ENCODE measurements at places on chromosomes 7 and 10.

DNA sequence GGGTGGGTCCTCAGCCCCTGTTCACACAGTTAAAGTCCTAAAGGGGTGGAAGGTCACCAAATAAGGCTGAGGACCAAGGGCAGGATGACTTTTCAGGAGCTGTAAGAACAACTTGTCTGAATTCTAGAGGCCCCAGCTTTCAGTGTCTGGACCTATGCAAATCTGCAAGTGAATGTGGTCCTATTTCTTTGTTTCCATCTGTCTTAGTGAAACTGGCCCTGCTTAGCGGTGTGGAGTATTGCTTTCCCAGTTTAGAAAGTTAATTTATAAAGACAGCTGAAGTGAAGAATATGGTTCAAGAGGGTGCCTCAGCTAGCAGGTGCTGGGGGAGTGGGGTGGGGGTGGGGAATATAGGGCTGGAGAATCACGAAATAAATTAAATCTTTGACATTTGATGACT lies 40.1 kb downstream of the HHEX start:
- DNase-seq = no peak

DNA sequence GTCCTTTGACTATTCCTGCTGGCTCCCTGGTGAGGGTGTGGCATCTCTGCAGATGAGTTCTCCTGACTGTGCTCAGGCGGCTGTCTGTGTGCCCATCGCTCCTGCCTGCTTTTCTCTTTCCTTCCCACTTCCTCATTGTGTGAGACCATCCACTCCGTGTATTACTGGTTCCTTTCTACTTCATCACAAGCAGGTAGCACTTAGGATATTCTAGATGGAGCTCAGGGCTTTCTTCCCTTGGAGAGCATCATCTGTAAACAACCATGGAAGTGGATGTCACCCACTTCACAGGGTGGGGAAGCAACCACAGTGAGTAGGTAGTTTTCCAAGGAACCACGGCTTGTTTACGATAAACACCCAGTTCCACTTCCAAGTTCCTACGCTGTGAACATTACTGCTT lies 15.7 kb downstream of the DNAJB6 start:
- no peak for DNase-seq

GRCh38 chr10:133268532-133268931 lies 8.1 kb downstream of the ADAM8 start:
- DNase-seq = no peak

DNA sequence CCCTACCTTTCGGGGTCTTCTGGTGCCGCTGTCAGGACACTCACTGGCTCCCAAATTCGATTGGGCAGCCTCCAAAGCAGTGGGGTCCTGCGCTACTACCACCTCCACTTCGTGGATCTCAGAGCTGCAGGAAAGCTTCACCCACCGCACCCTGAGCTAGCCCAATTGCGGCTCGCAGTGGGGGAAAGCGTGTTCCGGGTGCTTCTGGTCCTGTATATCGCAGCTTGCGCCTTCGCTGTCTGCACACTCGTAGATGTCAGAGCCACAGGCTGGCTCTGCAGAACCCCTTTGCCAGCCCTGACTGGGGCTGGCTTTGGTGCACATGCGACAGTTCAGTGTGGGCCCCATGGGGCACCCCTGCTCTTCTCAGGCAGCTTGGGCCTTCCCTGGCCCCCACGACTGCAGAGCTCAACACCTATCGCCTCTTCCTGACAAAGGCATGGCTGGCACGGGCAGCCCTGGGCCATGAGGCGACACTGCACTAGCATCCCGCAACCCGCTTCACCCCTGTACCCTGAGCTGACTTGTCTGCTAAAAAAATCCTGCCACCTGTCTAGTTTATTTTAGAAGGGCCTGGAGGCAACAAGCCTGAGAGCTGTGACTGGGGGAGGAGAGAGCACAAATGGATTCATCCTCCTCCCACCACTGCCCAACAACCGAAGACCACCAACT lies 78.7 kb upstream of the ABI1 start:
- no peak for DNase-seq

DNA sequence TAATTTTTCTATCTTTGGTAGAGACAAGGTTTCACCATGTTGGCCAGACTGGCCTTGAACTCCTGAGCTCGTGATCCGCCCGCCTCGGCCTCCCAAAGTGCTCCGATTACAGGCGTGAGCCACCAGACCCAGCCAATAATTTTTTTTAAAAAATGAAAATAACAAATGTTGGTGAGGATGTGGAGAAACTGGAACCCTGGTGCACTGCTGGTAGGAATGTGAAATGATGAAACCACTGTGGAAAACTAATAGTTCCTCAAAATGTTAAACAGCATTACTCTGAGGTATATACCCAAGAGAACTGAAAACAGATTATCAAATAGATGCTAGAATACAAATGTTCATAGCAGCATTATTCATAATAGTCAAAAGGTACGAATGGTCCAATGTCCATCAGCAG lies 23.0 kb upstream of the YWHAG start:
- DNase-seq = no peak

GRCh38 chr10:33136271-33136670 lies 178.2 kb upstream of the ITGB1 start:
- DNase-seq = peak; percentile 53

- peak; percentile 9 for DNase-seq
Observed at GRCh38 chr7:101390901-101391301, 28.2 kb downstream of the COL26A1 start.

DNA sequence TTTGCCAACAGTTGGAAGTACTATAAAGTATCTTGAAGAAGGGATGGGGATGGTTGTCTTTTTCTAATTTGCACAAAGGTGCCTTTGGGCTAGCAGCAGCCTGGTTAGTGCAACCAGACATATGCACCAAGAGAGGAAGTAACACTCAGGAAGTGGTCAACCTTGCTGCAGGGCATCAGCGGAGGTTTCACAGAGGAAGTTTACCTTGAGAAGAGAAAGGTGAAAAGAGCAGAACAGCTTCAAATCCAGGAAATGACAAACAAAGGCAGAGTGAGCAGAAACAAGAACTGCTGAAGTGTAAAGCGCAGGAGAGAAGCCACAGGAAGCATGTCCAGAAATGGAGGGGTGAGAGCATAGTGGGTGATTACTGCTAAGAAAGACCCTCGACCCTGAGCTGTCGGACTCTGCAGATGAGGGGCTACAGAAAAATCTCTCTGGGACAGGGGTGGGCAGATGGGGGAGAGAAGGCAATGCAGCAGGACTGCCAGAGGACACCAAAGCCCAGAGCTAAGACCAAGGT lies 66.9 kb downstream of the STK17A start:
- peak; percentile 57 for DNase-seq

DNA sequence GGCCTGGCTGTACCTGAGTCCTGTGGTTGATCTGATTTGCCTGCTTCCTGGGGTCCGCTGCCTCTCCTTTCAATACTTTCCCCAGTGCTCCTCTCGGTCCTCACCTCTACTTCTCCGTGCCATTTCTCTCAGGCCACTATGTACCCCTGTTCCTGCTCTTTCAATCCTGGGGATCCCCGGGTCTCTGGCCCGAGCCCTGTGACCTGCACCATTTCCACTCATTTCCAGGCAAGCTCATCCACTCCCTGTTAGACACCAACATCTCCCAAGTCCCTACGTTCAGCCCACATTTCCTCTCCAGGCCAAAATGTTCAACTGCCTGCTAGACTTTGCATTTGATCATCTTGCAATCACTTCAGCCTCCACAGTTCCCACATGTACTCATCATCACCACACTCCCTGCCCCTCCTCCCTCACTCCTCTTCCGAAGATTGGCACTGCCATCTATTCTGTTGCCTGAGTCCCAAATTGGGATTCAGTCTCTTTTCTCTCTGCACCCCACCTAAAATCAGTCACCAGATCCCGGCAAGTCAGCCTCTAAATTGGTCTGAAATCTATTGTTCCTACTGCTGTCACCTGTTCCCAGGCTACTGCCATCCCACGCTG lies 34.4 kb upstream of the ZMIZ1 start:
- DNase-seq = no peak

GRCh38 chr10:109973326-109973829 lies 34.4 kb upstream of the ADD3 start:
- no peak for DNase-seq

DNA sequence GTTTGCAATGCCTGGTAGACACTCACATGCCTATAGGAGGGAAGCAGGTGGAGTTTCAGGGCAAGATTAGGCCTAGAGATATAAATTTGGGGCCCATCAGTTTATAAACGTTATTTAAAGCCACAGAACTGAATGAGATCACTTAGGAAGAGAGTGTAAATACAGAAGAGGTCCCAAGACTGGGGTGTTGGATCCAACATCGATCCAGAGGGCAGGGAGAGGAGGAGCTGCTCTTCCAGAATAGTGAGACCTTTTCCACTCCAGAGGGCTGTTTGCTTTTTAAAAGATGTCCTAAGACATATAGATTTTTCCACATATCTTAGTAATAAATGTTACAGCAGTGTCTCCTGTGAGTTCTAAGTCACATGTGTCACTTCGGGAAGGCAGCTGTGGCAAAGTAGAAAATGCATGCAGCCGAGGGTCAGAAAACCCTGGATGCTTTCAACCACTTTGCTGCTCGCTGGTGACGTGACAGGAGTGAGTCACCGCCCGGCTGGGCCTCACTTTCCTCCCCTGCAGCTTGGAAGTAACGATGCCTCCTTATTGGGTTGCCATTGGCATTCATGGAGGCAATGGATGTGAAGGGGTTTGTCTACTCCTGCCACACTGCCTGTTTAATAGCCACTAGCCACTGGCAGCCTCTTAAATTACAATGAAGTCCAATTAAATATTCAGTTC lies 95.4 kb downstream of the TRIL start:
- no peak for DNase-seq

DNA sequence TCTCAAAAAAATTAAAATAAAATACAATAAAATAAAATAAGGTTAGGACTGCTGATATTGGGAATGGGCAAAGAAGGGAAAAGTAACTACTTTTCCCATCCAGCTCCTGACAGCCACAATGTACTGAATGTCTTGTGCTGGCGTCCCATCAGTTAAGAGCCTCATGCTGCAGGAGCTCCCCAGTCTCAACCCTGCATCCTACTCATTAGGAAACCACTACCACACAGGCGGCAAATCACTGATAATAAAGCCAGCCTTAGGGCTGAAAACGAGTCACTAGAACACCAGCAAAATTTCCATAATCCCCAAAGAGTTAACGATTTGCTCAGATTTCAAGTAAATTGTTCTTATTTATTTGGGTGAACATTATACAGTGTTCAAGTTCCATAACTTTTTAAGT lies 4.3 kb downstream of the YWHAG start:
- no peak for DNase-seq

DNA sequence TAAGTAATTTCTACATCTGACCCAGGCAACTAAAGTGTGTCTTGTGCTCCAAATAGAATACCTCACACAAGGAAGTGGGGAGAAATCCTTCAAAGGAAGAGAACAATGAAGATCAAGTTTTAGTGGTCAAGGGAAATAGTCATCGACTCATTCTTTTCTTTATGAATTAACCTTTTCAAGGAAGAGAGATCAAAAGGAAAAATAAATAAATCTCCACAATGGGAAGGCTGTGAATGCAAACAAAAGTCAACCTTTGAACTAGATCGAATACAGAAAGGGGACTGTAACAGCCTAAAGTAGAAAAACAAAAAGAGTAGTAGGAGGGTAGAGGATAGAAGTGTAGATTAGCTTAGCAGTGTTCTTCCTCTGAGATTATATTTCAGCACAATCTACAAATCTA lies 274.6 kb upstream of the COBL start:
- no peak for DNase-seq

GRCh38 chr10:130958003-130958402 lies 353.5 kb downstream of the TCERG1L start:
- no peak for DNase-seq

DNA sequence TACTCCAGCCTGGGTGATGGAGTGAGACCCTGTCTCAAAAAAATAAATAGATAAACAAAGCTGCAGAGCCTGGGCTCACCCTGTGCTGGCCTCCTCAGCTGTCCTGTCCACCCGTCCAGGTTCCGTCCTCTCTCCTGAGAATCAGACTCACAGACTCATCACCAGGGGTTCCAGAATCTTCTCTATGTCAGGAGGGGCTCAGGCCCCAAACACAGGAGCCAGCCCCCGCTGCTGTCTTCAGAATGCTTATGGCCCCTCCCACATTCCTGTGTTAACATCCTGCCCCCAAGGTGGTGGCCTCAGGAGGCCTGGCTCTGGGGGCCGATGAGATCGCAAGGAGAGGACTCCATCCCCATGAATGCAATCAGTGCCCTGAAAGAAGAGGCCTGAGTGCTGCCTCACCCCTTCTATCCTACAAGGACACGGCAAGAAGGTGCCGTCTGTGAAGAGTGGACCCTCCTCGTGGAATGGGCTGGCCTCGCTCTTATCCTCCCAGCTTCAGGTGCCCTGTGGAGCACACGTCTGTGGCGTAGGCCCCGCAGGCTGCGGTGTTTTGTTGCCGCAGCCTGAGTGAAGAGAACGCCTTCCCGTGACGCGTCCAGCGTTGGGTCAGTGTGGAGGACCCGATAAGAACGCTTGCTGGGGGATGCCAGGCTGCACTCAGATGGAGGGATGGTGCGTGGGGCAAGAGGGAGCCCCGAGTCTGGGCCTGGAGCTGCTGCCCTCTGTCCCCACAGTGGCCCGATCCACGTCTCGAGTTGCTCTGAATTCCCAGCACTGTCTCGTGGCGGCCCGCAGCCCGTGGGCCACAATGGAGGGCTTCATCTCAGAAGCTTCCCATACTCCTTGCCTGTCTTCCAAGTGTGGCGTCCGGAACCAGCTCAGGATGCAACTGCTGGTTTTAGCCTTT lies 77.1 kb downstream of the INPP5A start:
- DNase-seq = no peak

DNA sequence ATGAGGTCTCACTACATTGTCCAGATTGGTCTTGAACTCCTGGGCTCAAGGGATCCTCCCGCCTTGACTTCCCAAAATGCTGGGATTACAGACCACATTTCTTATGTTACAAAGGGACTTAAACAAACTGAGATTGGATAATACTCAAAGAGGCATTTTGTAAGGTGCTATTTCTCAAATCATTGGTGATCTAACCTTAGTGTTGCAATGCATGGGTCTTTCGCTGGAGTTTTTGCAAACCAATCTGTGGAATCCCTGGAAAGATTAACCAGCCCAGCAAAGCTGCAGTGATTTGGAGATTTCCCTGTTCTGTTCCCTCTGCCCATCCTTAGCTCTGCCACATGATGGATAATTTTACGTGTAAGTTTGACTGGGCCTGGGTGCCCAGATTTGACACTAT lies 20.4 kb upstream of the ECHDC3 start:
- no peak for DNase-seq

- no peak for DNase-seq
Observed at GRCh38 chr7:74452748-74453321, 871 bp upstream of the GTF2IRD1 start.

GRCh38 chr7:95330204-95330960 lies 6.0 kb upstream of the PON1 start:
- no peak for DNase-seq

DNA sequence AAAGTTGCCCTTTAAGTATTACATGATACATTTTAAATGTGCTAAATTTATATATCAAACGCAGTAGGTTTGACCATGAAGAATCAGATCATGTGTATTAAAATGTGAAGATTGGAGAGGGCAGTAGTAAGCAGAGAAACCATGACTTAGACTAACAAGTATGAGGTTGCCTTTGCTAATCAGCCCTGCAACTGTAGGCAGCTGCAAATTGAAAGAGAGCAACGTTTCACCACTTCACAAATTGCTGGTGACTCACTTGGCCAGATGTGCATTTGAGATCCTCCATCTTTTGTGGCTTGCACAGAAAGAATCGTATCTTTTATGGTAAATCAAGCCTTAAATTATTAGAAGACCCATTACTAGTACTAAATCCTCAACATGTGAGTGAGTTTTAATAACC lies 10.1 kb upstream of the SEMA3A start:
- DNase-seq = no peak

GRCh38 chr7:44072364-44073231 lies 7.2 kb upstream of the PGAM2 start:
- peak; percentile 38 for DNase-seq
